ENCODE measurements at places on chromosomes 5 and 9. TPM values are rescaled to one million over a fixed set of nuclear protein-coding genes. Genes with fewer than 3 reads are reported as not detected.

INSYN2B gene
- total RNA-seq, result not detected

ORM2 gene
- 1.4 TPM for total RNA-seq

MGAT1 gene
- total RNA-seq, result 72.7 TPM

SLC27A6 gene
- total RNA-seq, result 3.3 TPM

PPP3R2 gene
- total RNA-seq, result not detected

DBH gene
- not detected for total RNA-seq

NNT gene
- 25.2 TPM for total RNA-seq

- DNase-seq, result no peak
These were observed 234.9 kb downstream of the SPATA31D1 start for GRCh38 chr9:82223442-82223841.

GRCh38 chr9:34385561-34386230 is 9.0 kb upstream of the MYORG start:
- no peak for DNase-seq

DNA sequence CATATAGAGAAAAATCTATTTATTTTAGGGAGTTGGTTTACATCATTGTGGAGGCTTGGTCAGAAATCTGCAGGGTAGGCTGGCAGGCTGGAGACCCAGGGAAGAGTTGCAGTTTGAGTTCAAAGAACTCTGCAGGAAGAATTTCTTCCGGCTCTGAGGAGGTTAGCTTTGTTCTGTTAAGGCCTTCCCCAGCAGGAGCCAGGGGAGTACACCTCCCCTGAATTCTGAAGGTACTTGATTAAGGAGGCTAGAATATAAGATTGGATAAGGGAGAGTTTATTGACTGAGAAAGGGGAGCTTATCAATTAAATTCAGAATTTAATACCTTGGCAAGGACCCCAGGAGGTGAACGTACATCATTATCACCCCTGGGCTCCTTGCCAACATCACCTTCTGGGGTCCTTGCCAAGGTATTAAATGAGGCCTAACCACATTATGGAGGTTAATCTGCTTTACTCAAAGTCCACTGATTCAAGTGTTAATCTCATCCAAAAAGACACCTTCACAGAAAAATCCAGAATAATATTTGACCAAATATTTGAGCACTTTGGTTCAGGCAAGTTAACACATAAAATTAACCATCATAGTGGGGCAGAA is 351.7 kb downstream of the CWC27 start:
- no peak for DNase-seq

DNA sequence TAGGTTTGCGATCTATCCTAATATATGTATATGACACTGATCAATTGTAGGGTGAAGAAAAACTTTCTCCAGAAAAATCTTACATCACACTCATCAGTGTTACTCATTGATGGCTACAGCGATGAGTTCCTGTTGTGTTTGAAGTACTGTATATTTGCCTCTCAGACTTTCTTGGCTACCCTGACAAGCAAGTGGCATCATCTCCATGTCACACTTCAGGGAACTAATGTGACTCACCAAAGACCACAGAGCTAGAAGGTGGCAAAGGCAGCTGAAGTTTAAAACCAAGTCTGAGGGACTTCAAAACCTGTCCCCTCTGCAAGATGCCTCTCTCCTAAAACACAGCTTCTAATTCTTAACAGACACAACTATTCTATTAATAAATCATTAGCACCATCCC is 451.4 kb downstream of the CTNND2 start:
- no peak for DNase-seq

DNA sequence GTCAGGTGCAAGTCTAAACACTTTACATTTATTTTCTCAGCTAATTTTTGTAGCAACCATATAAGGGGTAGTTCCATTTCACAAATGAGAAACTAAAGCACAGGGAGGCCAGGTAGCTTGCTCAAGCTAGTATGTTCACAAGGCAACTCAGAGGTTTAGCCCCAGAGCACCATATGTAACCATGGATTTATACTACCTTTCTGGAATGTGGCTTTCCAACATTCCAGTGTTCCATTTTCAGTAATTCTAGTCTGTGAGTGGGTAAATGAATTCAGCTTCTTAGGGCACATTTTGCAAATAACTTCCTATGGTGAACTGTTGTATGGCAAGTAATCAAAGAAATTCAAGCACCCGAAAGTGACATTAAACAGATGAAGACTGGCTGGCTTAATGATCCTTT is 25.0 kb upstream of the CAST start:
- DNase-seq, result no peak

GRCh38 chr5:9103290-9103689 is 442.6 kb downstream of the SEMA5A start:
- DNase-seq, result no peak

DNA sequence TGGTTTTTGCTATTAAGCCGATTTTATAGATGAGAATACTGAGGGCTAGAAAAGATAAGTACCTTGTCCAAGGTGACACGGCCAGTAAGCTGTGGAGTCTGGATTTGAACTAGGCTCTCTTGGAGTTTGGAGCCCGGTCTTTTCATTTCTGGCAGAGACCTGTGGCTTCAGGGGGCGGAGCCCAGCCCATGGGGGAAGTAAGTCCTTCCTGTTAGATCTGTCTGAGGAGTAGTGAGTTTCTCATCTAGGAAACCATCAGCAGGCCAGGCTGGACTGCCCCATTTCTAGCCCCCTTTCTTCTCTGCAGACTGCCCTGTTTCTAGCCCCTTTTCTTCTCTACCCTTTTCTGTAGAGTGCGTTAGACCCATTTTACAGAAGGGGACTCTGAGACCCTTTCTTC is 521 bp upstream of the PTGS1 start:
- no peak for DNase-seq

GRCh38 chr5:56607074-56607473 is 208.3 kb upstream of the MAP3K1 start:
- DNase-seq, result no peak

- no peak for DNase-seq
These were observed 777.0 kb upstream of the WWC1 start for GRCh38 chr5:167514461-167514860.

- DNase-seq, result no peak
These were observed 62.3 kb upstream of the RIOK2 start for GRCh38 chr5:97245386-97245785.

DNA sequence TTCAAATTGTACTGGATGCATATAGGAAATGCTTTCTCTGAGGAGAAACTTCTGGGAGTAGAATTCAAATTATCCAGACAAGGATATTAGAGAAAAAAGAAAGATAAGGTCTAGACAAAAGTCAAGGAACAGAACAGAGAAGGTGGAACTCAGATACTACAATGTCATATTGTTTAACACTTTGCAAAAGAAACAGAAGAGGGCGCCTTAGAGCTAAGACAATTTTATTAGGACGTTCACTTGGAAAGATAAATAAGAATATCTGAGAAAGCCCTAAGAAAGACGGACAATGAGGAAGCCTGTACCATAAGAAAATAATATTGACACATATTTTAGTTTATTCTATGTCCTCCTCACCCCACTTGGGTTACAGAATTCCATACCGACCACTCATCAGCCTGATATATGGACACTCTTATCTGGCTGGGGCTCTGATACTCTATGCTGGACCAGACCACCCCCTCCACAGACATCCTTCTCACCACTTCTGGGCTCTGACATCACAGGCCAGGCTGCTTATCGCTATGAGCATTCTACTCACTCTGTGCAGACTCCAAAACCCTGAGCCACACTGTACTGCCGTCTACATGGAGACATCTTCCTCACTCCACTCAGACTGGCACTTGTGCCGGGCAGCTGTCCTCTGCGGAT is 9.1 kb upstream of the AK3 start:
- no peak for DNase-seq

- no peak for DNase-seq
These were observed 13.8 kb downstream of the CLPTM1L start for GRCh38 chr5:1330847-1331831.

GRCh38 chr5:138653502-138653901 is 78.3 kb upstream of the HSPA9 start:
- DNase-seq, result no peak

DNA sequence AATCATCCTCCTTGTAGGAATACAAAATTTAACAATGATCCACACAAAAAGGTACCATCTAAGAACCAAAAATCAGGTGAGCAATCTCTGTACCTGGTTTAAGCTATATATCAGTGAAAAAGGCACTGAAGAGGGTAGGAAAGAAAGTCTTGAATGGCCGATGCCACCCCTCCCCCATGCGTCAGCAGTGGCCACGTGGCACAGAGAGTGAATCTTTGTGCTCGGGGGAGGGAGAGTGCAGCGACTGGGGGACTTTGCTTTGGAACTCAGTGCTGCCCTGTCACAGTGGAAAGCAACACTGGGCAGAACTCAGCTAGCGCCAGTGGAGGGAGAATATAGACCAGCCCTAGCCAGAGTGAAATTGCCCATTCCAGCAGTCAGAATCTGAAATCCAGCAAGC is 28.3 kb upstream of the PDE4D start:
- peak; percentile 28 for DNase-seq

DNA sequence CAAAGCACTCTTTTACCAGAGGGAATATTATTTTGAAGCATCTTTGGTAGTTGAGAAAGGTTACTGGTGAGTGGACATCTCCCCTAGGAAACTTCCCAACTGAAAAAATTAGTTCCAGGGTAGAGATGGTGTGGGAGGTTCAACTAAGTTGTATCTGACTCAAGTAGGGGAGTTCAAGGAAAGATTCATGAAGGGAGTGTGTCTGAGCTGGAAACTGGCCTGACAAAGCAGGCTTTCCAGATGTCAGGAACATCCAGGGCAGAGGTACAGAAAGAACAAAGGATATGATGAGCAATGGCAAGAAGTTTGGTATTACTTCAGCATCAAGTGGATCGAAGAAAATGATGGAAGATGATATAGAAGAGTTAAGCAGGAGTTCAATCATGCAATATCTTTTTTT is 458.0 kb upstream of the RIOK2 start:
- no peak for DNase-seq
